Urinary bladder (tissue), 4 donors: ENCODE measurements at places on chromosomes 12 and 14.

DNA sequence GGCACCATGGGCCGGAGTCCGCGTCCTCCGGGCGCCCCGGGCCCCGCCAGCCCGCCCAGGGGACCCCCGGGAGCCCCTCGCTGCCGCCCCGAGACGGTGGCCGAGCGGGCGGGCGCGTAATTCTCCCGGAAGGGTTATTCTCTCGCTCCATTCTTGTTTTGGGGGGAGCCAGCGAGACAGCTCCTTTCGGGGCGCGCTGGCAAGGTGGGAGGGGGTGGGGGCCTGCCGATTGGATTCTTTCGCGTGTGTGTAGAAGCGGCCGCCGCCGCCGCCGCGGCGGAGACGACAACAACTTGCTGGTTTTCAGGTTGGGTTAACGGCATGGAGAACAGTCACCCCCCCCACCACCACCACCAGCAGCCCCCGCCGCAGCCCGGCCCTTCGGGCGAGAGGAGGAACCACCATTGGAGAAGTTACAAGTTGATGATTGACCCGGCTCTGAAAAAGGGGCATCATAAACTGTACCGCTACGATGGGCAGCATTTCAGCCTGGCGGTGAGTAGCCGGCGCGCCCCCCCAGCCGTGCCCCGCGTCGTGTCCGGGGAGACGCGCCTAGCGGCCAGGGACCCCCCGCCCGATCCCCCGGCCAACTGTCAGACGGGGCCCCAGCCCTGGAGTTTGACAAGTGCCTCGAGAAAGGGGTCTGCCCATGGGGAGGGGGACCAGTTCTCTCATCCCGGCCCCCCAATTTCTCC is 755 bp downstream of the SETD1B start:
- DNase-seq: no peak

DNA sequence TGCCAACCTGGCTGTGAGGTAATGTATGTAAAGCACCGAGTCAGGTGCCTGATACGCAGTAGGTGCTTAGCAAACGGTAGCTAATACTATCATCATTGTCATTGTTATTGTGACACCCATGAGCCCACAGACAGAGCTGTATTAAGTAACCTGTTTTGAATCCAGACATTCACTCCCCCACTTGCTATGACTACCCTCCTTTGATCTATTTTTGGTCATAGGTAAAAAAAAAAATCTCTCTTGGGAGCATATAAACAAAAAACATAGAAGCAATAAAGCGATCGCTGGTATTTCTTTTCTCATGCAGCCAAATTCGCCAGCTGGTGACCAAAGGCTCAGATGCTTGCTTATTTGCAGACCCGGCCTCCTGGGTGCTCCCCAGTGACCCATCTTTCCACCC is 330.2 kb downstream of the DPF3 start:
- DNase-seq: no peak

- no peak for DNase-seq
Observed at GRCh38 chr14:92549105-92549858, 35.7 kb downstream of the RIN3 start.

DNA sequence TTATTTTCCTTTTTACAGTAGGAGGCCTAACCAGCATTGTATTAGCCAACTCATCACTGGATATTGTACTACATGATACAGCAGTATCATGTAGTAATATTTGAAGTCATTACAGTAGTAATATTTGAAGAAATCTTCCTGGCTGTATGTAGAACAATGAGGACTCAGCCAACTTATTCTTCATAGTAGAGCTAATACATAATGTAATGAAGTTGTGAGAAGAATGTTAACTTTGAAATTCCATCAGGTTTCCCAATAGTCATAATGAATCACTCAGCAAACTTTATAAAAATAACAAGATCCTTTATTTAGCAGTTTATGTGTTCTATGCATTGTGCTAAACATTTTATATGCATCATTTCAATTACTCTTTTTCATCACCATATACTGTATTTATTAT is 61.8 kb downstream of the LRRK2 start:
- DNase-seq: no peak

GRCh38 chr12:27064397-27065342 is 17.7 kb downstream of the C12orf71 start:
- DNase-seq: no peak

- no peak for DNase-seq
Observed at GRCh38 chr12:9324782-9325181, 116.6 kb upstream of the PZP start.

- DNase-seq: no peak
Observed at GRCh38 chr12:96064271-96064670, 28.9 kb upstream of the LTA4H start.

GRCh38 chr12:26798023-26798422 is 35.0 kb downstream of the ITPR2 start:
- no peak for DNase-seq

GRCh38 chr14:22650960-22651521 is 6.9 kb upstream of the OR6J1 start:
- DNase-seq: no peak

DNA sequence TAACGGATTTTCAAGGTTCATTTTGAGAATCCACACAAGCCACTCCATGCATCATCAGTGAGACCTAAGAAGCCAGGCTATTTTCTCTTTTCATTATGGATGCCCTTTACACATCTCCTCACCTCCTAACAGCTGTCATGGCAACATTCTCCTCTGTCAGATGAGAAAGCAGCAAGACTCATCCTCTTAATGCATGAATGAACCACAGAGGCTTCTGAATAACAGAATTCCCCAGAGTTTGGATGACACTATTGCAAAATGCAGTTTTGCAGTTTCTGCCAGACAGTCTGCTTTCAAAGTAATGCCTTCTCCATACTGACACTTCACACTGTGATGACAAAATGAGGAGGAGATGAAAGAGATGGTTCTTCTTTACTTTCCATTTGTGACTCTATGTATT is 286.7 kb upstream of the GRIP1 start:
- DNase-seq: no peak

DNA sequence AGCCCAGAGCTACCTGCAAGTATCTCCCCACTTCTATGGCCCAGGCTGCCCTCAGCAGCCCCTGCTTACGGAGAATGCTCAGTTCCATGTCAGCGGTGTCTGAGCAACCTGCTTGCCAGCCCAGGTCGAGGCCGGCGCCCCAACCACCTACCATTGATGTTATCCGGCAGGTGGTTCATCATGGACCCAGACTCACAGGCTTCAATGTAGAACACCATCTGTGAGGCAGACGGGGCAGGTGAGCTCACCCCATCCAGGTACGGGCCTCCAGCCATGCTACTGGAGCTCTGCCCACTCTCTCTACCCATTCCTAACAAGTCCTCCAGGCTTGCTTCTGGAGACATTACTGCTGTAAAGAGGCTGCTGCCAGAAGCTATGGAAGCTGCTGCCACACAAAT is 35.8 kb downstream of the LGMN start:
- DNase-seq: no peak

GRCh38 chr12:6968426-6968825 is 2.0 kb downstream of the PHB2 start:
- no peak for DNase-seq

DNA sequence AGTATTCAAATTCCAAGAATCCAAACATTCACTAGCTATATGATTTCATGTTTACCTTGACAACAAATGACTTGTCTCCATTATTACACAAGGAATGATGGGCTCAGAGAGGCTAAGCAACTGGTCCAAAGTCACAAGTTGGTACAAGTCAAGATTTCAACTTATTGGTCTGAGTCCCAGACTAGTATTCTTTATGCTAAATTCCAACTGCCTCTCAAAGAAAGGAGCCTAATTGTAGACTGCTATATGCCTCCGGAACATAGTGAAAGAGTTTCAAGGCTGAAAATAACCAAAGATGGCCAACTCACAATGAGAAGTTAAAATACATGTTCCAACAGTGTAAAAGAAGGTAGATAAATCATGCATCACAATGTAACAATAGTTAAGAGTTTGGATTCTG is 7.5 kb downstream of the BTG1 start:
- DNase-seq: no peak

DNA sequence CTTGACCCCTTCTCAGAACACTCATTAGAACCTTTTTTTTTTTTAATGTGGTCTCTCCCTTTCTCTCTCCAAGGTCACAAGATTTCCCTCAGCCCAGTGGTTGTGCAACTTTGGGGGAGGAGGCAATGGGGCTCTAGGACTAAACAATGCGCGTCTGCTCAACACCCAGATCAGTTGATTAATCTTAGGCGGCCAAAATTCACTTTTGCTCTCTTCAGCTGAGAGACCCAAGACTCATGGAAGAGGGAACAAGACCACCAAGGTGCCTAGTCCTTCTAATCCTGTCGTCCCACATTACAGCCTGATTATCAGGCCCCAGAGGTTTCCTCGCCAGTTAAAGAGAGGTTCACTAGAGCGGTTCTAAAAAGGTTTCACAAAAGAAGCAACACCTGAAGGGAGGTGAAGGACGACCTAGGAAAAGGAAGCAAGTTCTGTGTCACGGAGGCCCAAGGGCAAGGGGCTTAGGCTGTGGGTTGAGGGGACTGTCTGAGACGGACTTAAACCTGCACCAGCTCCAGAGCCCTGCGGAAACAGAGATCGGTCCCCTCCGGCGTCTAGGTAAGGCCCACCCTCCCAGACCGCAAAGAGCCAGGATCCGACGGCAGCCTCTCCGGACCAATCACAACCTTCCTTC is 824 bp upstream of the TARBP2 start:
- no peak for DNase-seq

GRCh38 chr14:56585461-56586084 is 6.0 kb downstream of the TMEM260 start:
- no peak for DNase-seq

DNA sequence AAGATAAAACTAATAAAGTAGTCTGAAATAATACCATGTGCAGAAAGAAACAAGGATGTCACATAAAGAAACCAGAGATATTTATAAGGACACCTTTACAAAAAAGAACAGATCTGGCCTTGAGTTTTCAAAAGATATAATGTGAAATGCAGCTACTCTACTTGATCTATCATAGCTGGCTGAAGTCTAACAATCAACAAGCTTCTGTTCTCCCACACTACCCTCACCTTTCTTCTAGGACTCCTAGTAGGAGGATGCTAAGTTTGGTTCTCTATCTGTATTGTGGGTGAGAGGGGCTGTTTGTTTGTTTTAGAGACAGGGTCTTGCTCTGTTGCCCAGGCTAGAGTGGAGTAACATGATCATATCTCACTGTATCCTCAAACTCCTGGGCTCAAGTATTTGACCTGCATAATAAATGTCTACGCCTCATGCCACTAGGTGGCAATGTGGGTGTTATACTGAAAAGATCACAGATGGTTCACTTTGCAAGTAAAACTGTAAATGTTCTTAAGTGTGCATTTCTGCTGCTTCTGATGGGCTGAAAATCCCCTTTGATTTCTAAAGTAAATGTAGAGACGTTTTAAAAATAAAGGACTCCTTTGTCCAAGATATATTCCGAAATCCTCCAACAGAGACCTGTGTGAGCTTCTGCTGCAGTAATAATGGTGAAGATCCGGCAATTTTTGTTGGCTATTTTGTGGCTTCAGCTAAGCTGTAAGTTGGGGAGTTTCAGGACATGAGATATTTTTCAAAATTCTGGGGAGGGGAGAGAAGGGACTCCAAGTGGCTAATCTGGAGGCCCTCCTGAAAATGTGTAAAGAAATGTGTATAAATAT is 269.3 kb downstream of the DAD1 start:
- no peak for DNase-seq

GRCh38 chr12:39503439-39503838 is 60.5 kb upstream of the KIF21A start:
- no peak for DNase-seq

DNA sequence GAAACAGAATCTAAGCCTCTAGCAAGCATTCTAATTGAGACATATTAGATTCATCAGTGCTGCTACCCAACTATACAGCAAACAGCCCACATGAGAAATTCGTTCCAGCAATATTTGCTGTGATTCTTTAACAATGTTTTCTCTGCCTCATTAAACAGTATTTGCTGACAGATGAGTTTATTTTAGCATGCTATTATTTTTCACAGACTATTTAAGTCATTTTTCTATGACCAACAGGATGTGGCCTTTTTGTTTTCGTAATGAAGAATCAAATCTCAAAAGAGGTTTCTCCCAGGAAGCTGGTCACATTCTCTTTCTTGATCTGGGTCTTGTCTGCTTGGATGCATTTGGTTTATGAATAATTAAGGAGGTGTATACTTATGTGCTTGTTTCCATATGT is 23.2 kb upstream of the SERPINA12 start:
- DNase-seq: no peak

- DNase-seq: no peak
Observed at GRCh38 chr12:110371408-110372055, 32.0 kb downstream of the ANAPC7 start.

- DNase-seq: no peak
Observed at GRCh38 chr12:3790642-3791041, 37.7 kb upstream of the CRACR2A start.

DNA sequence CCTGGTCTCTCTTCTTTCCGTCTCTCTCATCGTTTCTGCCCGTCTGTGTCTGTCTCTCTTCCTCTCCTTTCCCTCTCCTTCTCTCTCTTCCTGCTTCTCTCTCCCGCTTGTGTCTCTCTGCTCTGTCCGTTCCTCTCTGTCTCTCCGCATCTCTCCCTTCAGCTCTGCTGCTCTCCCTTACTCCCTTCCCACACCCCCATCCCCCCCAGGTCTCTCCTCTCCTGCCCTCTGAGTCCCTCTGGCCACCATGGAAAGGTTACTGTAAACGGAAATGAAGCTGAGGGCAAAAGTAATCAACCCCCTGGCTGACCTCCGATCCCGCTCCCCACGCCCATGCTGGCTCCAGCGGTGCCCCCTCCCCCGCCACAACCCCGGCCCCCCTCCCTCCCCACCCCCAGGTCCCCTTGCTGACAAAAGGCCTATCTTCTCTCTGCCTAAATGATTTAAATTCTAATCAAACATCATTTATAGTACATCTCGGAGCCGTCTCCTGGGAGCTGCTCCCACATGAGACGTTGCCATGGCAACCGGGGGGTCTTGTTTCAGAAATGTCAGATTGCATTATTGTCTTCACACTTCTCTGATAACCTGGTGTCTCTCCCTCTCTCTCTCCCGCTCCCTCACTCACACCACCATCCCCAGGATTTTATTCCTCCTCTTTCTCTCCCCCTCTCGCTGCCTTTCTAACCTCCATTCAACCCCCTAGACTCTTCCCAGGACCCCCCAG is 203.8 kb downstream of the RBM19 start:
- DNase-seq: no peak

DNA sequence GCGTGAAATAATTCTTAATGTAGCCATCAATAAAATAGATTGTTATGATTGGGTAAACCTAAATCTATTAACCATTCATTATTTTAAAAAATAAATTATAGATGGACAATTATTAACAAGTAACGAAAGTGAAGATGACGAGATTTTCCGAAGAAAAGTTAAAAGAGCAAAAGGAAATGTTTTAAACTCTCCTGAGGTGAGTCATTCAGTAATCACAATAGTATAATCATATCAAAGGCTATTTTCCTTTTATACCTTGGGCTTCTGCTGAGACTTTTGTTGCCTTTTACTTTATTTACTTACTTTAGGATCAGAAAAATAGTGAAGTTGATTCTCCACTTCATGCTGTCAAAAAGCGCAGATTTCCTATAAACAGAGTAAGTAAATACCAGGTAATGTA is 45.6 kb downstream of the FANCM start:
- DNase-seq: no peak

GRCh38 chr14:59190372-59190771 is 1.9 kb downstream of the DAAM1 start:
- DNase-seq: no peak

- no peak for DNase-seq
Observed at GRCh38 chr14:33668066-33668465, 282.8 kb downstream of the EGLN3 start.

GRCh38 chr14:71833476-71833875 is 98.8 kb upstream of the RGS6 start:
- no peak for DNase-seq
